Brain microvascular endothelial cell (primary cell): ENCODE measurements at places on chromosomes 11 and 22.

DNA sequence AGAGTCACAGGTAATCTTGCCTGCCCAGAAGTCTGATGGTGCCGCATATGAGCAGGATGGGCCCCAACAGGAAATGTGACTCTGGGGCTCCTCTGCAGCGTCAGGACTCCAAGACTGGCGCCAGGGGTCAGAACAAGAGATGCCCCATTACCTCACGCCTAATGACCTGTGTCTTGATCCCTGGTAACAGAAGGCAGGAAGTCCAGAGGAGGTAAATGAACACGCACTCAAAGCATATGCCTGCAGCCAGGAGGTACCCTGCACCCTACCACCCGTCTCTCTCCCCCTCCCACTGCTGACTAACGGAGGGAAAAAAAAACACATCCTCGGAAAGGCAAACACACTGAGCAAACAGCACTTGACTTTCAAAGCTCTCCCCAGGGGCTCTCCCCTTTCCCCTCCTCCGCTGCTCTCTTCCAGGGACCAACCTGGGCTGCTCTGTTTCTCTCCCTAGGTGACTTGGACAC lies 37.3 kb downstream of the ABCC8 start:
- no peak for DNase-seq

GRCh38 chr11:65890324-65891218 lies at the start of gene CCDC85B:
Gene CCDC85B, plus strand, starts transcription at chr11:65890673. Its CDS starts 111 bp downstream, at chr11:65890784.
- DNase-seq, result peak; percentile 94

GRCh38 chr11:126080161-126080941 lies 17.7 kb upstream of the CDON start:
- DNase-seq, result no peak

- no peak for DNase-seq
These were observed 7.7 kb upstream of the LTO1 start for GRCh38 chr11:69682681-69683326.

- DNase-seq, result no peak
These were observed 72.9 kb downstream of the APIP start for GRCh38 chr11:34843271-34843670.

- no peak for DNase-seq
These were observed 26.8 kb downstream of the MYH9 start for GRCh38 chr22:36360871-36361383.

DNA sequence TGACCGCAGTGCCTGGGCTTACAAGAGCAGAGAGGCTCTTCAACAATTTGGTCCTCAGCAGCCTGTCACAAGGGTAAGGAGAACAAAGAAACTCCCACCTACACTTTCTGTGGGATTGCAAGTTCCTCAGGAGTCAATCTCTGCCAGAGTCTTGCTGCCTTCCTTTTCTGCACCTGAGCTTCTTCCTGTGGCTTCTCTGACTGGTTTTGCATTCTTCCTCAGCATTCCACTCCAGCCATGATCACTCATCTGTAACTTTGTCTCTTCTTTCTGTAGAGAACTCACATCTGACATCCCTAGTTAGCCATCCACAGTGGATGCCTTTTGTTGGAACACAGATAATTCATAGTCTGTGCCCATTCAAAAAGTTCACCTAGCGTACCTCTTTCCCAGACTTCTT lies 14.2 kb upstream of the OR6A2 start:
- DNase-seq, result no peak

GRCh38 chr22:34475886-34476285 lies 555.6 kb upstream of the LARGE1 start:
- DNase-seq, result no peak

DNA sequence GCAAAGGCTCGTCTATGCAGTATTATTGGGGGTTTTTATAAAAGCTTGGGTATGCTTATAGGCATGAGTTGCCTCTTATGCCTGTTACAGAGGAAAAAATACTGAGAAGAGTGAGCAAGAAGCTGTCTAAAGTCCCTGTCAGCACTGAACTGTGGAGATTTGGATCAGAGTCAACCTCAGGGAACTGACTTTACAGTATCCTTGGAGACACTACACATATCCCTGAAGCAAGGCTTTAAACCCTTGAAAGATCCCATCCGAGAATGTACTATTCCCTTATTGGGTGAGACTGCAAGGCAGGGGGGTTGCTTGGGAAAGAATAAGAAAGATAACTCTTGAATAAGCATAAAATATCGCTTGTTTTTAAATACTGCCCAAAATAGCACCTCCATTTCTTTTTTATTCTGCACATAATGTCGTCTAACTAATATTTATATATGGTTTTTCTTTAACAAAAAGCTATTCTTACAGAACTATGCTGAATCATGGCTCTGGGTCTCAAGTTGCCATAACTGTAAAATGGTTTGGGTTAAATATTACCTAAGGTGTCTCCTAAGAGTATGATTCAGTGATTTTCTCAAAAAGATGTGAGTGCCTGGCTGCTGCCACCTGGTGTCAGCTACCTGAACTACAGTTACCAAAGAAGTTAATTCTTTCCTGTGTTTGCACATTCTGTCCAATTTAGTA lies 1062.8 kb downstream of the DLG2 start:
- DNase-seq, result peak; percentile 62

DNA sequence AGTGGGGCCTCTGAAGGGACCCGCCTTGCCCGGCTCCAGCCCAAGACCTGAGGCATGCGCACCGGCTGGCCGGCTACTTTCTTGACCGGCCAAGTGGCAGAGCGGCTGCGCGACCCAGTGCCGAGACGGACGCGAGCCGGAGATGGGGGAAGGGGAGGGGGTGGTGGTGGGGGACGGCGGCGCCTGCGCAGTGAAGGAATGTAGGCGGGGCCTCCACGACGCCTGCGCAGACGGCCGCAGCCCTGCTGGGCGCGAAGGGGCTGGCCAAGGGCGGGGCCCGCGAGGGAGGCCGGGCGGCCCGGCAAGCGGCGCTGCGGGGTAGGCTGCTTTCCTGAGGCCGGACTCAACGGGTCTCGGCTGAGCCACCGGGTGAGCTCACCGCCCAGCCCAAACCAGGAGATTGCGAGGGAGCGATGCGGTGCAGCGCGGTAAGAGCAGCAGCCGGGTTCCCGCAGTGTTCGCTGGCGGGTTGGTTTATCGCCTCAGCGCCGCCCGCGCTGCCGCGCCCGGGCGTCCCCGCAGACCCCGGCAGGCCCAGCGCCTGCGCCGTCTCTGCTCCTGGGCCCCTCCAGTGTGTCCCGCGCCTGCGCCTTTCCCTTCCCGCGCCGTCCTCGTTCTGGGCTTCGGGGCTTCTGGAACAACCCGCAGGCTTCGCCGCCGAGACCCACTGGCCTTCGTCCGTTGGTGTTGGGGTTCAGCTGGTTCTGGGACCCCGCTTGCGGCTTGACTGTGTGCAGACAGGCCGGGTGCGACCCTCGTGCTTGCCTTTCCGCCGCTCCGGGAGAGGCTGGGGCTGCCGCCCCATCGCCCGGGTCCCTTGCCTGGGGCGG lies at the start of gene SPECC1L:
SPECC1L (plus strand) TSS at position 276 of the 830 bp plus-strand sequence. CDS start 31,401 bp downstream, outside the sequence.
- peak; percentile 87 for DNase-seq

DNA sequence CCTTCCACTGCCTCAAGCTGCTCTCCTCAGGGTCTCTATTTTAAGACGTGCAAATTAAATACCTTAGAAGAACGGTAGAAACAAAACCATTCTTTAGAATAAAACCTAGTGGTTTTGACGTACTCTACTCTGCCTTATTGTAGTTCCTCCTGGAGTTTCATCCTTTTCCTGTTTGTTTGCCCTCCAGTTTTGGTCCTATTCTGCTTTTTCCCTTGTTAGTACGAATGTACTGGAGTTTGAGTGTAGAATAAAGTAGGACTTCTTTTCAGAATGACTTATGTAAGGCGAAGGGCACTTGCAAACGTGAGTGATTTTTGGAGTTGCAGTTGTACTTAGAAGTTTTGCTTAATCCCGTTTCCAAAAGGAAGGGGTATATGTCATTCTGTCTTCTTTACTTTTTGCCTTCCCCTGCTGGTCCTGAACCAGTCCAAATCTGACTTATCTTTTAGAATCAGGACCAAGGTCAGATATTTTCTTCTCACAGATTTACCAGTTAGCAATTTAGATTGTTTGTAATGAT lies 1.4 kb downstream of the SIK2 start:
- DNase-seq, result no peak

DNA sequence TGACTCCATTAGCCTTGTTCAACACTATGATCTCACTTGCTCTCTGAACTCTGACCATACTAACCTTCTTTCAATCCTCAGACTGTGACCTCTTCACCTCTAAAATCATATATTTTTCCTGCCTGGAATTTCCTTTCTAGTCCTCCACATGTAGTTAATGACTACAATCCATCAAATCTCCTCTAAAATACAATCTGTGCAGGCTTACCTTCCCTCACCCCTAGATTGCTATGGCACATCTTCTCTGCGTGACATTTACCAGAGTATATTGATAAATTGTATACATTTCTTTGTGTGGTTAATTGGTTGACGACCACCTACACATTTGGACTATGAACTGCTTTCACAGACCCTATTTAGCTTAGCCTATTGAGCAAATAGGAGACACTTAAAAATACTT lies 1330.2 kb upstream of the TENM4 start:
- no peak for DNase-seq

GRCh38 chr11:72573855-72574445 lies 100.3 kb downstream of the PDE2A start:
- no peak for DNase-seq

DNA sequence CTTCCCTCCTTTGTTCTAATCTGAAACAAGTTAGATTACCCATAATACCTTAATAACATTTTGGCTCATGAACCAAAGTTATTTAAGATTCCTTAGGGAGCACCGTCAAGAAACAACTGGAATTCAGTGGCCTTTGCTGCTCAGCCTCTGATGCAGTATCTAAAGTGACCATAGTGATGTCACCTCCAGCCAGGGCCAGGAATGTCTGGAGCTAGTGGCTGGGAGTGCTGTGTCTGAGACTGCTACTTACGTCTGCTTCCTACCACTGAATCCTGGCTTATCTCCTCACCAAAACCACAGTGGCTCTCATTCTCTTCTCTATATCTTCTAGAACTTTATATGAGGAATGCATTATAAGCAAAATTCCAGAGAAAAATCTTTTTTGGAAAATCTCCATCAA lies 658.0 kb downstream of the DLG2 start:
- peak; percentile 98 for DNase-seq
